ENCODE measurements at places on chromosomes 4 and X. TPM values are rescaled to one million over a fixed set of nuclear protein-coding genes. Genes with fewer than 3 reads are reported as not detected.

Gene SCRG1
- total RNA-seq, result 4.8 TPM

Gene NHSL2
- 10.8 TPM for total RNA-seq

Gene KIF4A
- total RNA-seq, result 58.5 TPM

Gene SUPT20HL1
- total RNA-seq, result not detected

Gene NXF3
- not detected for total RNA-seq

Gene CNGA1
- not detected for total RNA-seq

Gene ANK2
- total RNA-seq, result 55.6 TPM

Gene USP9X
- 60.0 TPM for total RNA-seq

Gene RHOXF1
- total RNA-seq, result 0.33 TPM

Gene NDST3
- total RNA-seq, result 5.7 TPM

Gene HPGDS
- total RNA-seq, result not detected

Gene SLC6A14
- total RNA-seq, result not detected

Gene MSL3
- 29.2 TPM for total RNA-seq

Gene PROM1
- total RNA-seq, result 60.8 TPM

Gene GPR119
- total RNA-seq, result not detected

Gene PDE6B
- 4.1 TPM for total RNA-seq

Gene TMPRSS11A
- total RNA-seq, result not detected

Gene RPA4
- 0.50 TPM for total RNA-seq

Data from neural crest cell (in vitro differentiated cells).